Left lung (tissue), 14 donors: ENCODE measurements at places on chromosomes 4 and X. TPM values are rescaled to one million over a fixed set of nuclear protein-coding genes. Genes with fewer than 3 reads are reported as not detected.

ADGRL3 gene
- 21.3 TPM for polyA plus RNA-seq

NLRP2B gene
- polyA plus RNA-seq: not detected

CXXC4 gene
- 16.3 TPM for polyA plus RNA-seq

CCDC149 gene
- 22.2 TPM for polyA plus RNA-seq

PLXNB3 gene
- 4.3 TPM for polyA plus RNA-seq

PABPC4L gene
- polyA plus RNA-seq: 12.3 TPM

SLC10A7 gene
- 16.3 TPM for polyA plus RNA-seq

ERVMER34-1 gene
- polyA plus RNA-seq: 2.7 TPM

CXorf49 gene
- not detected for polyA plus RNA-seq

SASH3 gene
- polyA plus RNA-seq: 4.4 TPM

DNA sequence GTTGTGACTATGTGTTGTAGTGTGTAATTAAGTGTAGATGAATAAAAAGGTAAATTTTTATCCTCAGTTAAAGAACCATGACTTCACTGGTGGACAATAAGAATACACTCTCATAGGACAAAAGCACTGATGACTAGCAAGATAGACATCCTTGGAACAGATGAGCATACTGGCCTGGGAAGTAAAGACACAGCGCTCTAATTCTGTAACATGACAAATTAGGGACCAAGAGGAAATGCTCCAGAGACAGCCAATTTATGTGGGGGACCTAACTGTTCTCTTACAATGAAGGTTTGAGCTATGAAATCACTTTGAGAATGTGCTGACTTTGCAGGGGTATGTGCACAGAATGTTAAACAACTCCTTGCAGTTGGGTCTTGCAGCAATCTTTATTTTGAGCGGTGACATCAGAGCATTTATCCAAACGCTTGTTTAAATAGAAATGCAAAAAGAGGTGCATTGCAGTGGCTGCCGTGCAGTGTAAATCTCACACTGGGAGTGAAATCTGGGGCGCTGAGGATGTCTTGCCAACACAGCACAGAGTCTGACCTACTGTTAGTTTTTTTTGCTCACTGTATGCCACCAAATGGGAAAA, 109.3 kb downstream of the MAGEC2 start:
- no peak for DNase-seq

- DNase-seq: no peak
Observed at GRCh38 chrX:117987373-117987772, 129.2 kb downstream of the KLHL13 start.

DNA sequence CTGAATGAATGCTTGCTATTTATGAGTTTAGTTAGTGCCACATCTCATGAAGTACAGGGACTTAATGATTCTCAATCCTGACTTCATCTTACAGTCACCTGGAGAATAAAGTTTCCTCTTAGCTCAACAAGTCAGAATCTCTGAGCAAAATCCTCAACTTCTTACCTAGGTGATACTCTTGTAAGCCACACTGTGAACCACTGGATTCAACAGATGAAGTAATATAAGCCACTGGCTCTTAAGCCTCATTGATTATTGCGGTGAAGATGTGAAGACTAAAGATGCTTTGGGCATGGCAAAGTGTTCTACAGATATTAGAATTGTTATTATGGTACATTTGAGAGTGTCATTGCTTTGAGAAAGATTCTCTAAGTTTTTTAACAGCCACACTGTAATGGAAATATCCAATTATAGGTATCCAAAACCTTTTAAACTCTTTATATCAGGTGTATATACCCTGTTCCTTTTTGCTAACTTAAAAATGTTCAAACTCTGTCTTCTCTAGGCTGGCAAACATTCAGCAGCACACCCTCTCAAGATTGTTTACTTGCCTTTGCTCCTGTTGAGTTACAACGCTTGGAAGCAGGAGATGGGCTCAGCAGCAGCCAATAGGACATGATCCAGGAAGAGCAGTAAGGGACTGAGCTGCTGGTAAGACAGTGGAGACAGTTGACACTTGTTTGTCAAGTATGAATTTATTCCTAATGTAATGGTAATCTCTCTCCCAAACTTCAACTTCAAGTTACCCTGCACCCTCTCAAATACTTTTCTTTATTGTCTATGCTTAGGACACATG, 43.4 kb downstream of the TET2 start:
- no peak for DNase-seq

- DNase-seq: no peak
Observed at GRCh38 chrX:8237718-8238117, 66.7 kb upstream of the VCX2 start.

- DNase-seq: peak; percentile 83
Observed at GRCh38 chrX:12949927-12950656, 24.8 kb upstream of the TMSB4X start.

DNA sequence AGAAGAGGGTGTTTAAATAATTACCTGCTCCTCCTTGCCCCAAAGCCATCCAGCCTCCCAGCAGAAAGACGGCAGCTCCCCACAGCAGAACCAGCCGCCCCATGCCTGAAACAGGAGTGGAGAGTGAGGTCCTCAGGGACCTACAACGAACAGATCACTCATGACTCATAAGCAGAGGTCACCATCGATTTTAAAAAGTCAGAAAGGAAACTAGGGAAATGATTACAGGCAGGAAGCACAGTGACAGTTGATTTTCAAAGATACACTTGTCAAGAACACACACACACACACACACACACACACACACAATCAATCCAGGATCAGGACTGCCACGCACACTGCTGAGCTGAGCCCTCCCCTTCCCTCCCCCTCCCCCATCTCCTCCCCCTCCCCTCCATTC, at the start of gene CRLF2:
TSS of gene CRLF2 (minus strand) at position 118 of the 400 bp plus-strand sequence. CDS start at position 103, 15 bp downstream.
- DNase-seq: no peak

GRCh38 chrX:74383611-74384010, 37.7 kb upstream of the SLC16A2 start:
- no peak for DNase-seq

DNA sequence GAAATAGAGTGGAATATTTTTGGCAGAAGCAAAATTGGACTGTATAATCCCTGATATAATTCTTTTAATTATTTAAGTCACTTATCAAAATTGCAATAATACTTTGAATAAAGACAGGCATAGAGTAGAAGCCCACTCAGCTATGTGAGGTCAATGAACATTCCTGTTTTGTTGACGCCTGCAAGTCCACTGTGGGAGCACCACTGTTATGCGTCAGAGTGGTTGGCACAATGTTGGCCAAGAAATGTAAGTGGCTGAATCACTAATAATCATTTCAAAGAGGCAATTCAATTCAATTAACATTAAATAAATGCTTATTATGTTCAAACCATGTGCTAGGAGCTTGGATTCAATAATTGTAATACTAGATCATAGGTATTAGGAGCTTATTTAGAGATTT, 221.0 kb downstream of the SPCS3 start:
- no peak for DNase-seq

GRCh38 chrX:402857-403256, 16.1 kb upstream of the PPP2R3B start:
- no peak for DNase-seq

DNA sequence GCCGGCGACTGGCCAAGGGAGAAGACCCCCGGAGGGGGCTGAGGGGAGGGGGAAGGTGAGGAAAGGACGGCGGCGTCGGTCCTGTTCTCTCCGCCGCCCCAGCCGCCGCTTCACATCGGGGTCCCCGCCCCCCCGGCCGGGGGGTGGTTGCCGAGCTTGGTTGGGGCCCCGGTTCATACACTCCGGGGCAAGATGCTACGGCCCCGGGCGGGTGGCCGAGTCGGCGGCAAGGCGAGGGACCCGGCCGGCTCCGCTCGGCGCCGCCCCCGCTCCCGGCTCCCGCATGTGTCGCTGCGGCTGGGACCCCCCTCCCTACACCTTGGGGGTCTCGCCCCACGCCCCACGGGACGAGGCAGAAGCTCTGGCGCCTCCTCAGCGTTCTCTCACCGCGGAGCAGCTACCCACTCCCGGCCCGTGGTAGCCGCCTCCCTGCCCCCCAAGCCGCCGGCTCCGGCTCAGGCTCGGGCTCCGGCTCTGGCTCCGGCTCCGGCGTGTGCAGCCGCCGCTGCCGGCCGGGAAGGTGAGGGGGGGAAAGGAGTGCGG, 461 bp downstream of the FBXW7 start:
- DNase-seq: peak; percentile 84

- no peak for DNase-seq
Observed at GRCh38 chr4:5292101-5292500, 240.8 kb downstream of the STK32B start.

DNA sequence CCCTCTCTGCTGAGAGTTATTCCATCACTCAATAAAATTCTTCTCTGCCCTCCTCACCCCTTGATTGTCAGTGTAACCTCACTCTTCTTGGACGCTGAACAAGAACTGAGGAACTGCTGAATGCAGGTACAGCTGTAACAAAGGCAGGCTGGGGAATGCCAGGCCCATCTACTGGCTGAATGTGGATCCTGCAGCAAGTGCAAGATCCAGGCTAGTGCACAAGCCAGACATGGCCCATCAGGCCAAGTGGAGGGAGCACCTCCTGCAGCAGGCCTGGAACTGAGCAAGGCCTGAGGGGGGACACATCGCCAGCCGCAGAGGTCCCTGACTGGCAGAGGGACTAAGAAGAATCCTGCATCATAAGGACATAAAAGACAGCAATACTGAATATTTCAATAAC, 411.8 kb upstream of the PCDH10 start:
- peak; percentile 24 for DNase-seq

GRCh38 chrX:77434962-77435361, 12.2 kb upstream of the FGF16 start:
- no peak for DNase-seq

DNA sequence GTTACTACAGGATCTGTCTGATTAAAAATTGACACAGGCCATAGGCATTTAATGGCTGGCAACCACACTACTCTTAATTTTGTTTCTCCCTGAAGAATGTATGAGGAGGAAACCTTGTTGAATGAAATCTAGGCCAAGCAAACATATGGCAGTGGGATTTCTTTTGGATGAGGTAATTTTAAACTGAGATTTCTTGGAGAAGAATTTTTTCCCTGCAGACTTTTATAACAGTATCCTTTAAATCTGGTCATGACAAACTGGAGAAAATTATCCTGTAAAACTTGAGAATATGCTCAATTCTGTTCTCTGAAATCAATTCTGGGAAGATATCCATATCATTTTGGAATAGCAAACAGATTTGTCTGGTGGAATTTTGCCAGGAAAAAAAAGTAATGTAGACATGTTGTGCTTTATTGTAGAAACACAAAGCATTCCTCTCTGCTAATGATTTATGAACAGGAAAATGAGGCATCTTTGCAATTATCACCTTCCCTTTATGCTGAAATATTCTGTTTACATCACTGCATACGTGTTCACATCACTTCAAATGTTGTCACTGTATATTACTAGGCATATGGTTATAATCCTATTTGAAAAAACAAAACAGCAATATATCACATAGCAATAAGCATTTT, 108.3 kb upstream of the ARSJ start:
- DNase-seq: no peak

GRCh38 chr4:112956484-112956896, 93.0 kb upstream of the ANK2 start:
- DNase-seq: no peak

GRCh38 chr4:84490663-84491062, 8.4 kb downstream of the NKX6-1 start:
- DNase-seq: no peak

- DNase-seq: no peak
Observed at GRCh38 chr4:119785963-119786362, 157.4 kb upstream of the PDE5A start.

GRCh38 chrX:120350450-120351138, 11.3 kb upstream of the ATP1B4 start:
- no peak for DNase-seq

DNA sequence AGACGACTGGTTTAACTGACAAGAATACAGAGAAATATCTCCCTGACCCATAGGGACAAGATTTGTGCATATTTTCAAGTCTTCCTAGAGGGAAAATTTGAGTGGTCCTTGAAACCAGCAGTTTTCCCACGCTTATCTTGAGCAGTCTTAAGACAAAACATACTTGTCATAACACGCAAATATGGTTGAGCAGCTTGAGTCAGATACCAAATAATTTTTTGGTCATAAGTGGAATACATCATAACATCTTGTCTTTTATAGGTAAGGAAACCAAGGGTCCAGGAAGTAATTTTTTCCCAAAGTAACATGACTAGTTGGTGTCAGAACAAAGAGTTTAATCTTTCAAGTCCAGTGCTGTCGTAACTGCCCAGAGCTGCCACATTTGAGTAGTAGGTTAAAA, 50.5 kb downstream of the MOSPD2 start:
- no peak for DNase-seq

- DNase-seq: peak; percentile 38
Observed at GRCh38 chr4:38523524-38524448, 140.2 kb upstream of the KLF3 start.

GRCh38 chr4:123397144-123398065, 810 bp downstream of the SPRY1 start:
- DNase-seq: peak; percentile 65

- DNase-seq: no peak
Observed at GRCh38 chr4:111454961-111455360, 690.3 kb upstream of the FAM241A start.

- DNase-seq: no peak
Observed at GRCh38 chr4:130424211-130424610, 1328.3 kb downstream of the C4orf33 start.

DNA sequence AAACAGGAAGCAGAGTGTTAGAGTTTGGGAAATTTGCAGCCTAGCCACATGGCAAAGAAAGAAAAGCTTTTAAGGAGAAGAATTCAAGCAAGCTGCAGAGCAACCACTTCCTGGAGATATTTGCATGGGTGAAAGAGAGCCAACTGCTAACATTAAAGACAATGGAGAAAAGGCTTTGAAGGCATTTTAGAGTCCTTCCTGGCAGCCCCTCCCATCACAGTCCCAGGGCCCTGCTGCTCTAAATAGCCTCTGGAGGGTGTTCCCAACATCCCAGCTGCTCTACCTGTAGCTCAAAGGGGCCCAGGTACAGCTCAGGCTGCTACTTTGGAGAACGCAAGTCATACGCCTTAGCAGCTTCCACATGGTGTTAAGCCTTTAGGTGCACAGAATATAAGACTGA, 235.9 kb upstream of the FMR1 start:
- no peak for DNase-seq

DNA sequence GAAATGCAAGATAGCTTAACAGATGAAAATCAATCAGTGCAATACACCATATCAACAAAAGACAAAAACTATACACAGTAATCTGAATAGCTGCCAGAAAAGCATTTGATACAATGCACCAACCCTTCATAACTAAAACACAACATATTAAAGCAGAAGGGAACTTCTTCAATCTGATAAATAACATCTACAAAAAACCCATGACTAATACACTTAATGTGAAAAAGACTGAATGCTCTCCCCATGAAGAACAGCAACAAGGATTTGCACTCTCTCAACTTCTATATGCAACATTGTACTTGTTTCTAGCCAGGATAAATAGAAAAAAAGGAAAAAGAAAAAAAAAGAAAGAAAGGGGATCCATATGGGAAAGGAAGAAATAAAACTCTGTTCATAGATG, 139.7 kb downstream of the RBM47 start:
- DNase-seq: no peak

GRCh38 chr4:184292877-184293276, 75.2 kb upstream of the ENPP6 start:
- DNase-seq: no peak
